Germinal center (tissue), 1 donor: ENCODE measurements at places on chromosomes 11 and 22.

DNA sequence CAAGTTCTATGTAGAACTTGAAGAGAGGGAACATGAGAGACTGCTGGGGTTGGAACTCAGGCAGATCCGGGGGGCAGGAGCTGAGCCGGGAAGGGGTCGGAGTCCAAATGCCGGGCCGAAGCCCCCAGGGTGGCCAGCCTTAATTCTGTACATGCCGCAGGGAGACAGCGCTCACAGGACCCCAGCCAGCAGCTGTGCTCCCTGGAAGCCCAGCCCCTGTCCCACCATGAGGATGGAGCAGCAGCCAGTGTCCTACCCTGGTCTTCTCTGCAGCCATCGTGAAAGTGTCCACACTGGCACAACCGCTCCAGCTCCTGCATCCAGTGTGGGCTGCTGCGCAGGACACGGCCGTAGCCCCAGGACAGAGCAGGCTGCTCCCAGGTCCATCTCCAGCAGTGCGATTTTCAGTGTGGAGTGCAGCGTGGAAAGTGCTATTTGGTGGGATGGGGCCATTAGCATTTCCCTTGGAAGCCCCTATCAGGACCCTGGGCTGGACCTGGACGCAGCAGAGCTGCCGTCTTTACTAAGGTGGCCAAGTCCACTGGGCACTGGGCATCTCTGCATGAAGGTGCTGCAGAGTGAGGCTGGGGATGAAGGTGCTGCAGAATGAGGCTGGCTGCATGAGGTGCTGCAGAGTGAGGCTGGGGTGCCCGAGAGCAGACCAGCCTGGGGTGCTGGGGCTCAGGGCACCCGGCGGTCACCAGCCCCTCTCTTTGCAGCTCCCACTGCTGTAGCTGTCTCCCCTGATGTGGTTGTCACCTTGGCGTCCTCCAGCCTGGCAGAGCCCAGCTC, 737.4 kb downstream of the BRD1 start:
- no peak for DNase-seq

DNA sequence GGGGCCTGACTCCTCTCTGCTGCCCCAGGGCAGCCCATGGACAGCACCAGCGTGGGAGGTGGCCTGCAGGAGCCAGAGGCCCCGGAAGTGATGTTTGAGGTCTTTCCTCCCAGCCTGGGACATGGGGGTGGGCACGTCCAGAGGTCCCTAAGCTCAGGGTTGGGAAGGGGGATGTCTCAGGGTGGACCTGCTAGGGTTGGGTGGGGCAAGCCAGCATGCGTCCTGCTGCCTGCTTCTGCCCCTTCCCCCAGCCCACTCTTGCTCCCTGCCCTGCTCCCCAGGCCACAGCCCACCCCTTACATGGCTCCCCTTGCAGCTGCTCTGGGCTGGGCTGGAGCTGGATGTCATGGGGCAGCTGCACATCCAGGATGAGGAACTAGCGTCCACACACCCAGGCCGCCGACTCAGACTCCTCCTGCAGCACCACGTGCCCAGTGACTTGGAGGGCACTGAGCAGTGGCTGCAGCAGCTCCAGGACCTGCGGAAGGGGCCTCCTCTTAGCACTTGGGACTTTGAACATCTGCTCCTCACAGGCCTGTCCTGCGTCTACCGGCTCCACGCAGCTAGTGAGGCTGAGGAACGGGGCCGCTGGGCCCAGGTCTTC, 1.3 kb downstream of the FAM180B start:
- DNase-seq = no peak

- DNase-seq = no peak
Observed at GRCh38 chr22:49971232-49972162, 10.9 kb downstream of the PIM3 start.

DNA sequence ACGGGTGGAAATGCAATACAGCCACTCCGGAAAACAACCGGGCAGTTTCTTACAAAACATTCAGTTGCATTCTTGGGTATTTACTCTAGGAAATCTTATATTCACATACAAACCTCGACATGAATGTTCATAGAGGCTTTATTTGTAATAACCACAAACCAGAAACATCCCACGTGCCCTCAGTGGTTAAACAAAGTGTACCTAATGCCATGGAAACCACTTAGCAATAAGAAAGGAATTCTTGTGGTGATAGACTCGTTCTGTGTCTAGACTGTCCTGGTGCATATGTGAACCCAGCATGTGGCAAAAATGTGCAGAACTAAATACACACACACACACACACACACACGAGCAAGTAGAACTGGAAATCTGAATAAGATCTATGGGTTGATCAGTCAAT, 1073.3 kb downstream of the TBC1D22A start:
- no peak for DNase-seq

DNA sequence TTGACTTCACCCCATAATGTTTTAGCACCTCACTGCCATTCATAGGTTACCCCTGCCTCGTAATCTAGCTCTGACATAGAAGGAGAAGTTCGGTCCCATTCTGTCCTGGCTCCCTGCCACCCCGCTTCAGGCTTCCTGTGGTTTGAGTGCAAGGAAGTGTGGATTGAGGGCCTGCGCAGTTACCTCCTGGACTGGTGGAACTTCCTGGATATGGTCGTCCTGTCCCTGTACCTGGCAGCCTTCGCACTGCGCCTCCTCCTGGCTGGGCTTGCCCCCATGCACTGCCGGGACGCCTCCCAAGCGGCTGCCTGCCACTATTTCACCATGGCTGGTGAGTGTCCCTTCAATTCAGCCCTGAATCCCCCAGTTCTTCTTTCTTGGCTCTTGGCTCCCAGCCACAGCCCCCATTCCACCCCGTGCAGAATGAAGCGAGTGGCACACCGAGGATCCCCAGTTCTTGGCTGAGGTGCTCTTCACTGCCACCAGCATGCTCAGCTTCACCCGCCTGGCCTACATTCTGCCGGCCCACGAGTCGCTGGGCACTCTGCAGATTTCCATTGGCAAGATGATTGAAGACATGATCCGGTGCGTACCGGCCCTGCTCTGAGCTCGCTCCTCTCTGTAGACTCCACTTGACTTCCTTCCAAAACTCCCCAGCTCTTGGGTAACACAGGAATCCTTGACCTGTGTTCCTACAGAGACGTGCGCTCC, 15.4 kb downstream of the ART5 start:
- no peak for DNase-seq

GRCh38 chr11:118143661-118144185, 8.9 kb downstream of the SCN4B start:
- no peak for DNase-seq

DNA sequence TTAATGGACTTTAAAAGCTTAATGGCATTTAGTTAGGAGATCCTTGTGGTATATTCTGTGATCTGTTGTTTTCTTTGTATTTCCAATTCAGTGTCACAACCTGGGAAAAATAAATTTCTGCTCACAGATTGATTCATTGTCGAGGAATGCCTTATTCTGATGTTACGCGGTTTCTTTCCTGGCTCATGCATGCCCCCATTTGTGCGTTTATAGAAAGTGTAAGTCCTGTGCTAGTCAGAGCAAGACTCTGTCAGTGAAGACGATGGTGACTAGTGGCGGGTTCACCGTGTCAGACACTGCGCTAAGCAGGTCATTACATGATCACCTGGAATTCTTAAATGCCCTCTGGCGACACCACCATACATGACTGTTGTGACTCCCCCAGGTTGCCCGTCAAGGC, 169.4 kb downstream of the TBC1D22A start:
- DNase-seq = no peak

- DNase-seq = no peak
Observed at GRCh38 chr11:118176778-118177134, 317 bp upstream of the SCN2B start.

DNA sequence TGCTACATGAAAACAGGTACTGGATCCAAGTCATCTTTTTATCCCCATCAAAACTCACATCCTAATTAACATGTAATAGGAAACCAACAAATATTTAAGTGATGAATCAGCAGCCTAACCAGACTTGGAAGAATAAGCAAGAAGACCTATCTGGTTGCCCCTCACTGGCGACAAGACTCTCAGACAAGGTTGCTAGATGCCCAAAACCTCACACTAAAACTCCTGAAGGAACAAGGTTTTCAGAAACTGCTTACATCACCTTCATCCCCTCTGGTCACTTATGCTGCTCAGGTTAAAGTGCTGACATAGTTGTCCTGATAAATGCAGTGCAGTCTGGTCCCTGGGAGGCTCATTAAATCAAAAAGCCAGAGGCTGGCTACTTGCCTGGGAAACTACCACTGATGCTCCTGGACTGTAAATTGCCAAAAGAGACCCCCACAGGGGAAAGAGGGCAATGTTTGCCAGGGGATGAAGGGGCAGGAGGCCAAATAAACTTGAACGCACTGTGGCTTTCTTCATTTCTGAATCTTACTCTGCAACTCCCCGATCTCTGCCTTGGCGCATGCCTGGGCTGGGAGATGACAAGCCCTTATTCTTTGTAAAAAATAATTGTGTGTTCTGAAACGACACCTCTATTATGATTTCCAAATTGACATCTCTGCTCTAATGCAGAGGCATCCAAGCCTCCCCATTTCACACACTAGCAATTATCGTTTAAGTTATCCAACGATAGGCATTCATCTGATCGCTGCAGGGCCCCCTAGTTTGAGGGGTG, 72.7 kb downstream of the AMBRA1 start:
- DNase-seq = no peak

GRCh38 chr11:65416841-65417701, 5.5 kb upstream of the NEAT1 start:
- DNase-seq = no peak

DNA sequence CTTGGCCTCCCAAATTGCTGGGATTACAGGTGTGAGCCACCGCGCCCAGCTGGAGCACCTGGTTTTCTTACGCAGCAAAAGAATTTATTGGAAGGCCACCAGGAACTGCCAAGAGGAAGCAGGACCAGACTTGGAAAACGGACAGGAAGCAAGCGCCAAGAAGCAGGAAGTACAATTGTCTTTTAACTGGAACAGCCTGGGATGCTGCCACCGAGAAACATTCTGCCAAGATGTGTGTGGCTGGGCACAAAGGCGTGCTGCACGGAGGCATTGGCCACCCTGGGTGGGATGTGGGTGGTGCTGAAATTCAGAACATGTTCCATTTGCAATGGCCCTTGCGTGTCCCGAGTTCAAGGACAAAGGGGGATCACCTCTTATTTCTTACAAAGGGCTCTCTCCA, 15.4 kb downstream of the SLC3A2 start:
- DNase-seq = no peak
